ENCODE measurements at places on chromosomes 6 and 20. TPM values are rescaled to one million over a fixed set of nuclear protein-coding genes. Genes with fewer than 3 reads are reported as not detected.

- H3K4me1 ChIP-seq, result no peaks in the 10 kb centered on the region
- H3K4me3 ChIP-seq, result no peak overlapping the region
- DNase-seq, result no peak
- H3K27me3 ChIP-seq, result no peaks in the 10 kb centered on the region
- no peaks in the 10 kb centered on the region for H3K36me3 ChIP-seq
- no peak overlapping the region for H3K27ac ChIP-seq
Measured at GRCh38 chr6:115976321-115976870, 84.3 kb downstream of the FRK start.

DNA sequence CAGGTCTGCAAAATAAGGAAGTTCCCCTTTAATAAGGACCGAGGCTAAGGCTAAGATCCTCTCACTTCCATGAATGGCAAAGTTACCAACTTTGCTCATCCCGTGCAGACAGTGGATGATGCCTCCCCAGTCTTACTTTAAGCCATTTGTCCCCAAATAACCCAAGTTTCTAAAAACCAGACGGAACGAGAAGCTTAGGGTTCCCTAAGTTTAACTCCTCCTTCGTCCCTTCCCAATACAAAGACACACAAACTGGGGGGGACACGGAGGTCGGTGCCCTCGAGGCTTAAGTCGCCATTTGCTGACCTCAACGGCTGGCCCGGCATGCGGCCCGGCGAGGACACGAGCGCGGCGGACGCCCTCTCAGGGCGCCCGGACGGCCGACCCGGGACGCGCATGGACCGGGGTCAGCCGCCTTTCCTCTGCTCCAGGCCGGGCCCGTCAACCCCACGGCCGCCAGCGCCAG is 527 bp downstream of the FBXO30 start:
- H3K4me3 ChIP-seq, result peak overlapping the region; percentile 89
- H3K27ac ChIP-seq, result peak overlapping the region; percentile 94
- no peaks in the 10 kb centered on the region for H3K4me1 ChIP-seq
- no peaks in the 10 kb centered on the region for H3K36me3 ChIP-seq

DNA sequence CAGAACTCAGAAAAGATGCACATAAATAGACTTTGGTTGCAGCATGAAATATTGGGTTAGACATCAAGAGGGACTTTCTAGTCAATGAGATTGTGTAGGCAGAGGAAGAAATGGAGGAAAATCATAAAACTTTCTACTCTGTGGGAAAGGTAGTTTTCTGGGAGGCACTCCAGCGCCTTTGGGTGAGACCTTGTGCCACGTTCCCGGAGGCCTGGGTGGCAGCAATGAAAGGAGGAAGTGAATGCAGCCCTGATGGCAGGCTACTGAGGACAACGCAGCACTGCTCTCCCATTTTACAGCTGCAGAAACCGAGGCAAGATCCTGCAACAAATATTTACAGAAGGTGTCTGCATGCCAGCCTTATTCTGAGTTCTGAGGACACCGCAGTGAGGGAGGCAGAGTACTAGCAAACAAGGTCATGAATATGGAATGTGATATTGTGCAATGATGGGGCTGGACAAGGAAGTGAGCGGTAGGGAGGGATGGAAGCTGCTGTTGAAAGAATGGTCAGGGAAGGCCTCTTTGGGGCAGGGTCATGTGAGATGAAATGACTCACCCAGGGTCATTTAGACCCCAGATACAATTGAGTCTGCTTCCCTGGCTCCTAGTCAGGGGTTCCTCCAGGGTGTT is 159.1 kb downstream of the TFAP2C start:
- no peaks in the 10 kb centered on the region for H3K4me1 ChIP-seq
- no peak overlapping the region for H3K4me3 ChIP-seq
- no peak overlapping the region for H3K27ac ChIP-seq
- DNase-seq, result no peak

GRCh38 chr20:5843054-5843592 is 92.9 kb downstream of the SHLD1 start:
- no peaks in the 10 kb centered on the region for H3K27me3 ChIP-seq
- H3K4me1 ChIP-seq, result no peaks in the 10 kb centered on the region
- no peaks in the 10 kb centered on the region for H3K36me3 ChIP-seq
- no peak overlapping the region for H3K27ac ChIP-seq

GRCh38 chr6:42086046-42087035 is 36.0 kb downstream of the TAF8 start:
- H3K27me3 ChIP-seq, result no peaks in the 10 kb centered on the region
- H3K4me3 ChIP-seq, result no peak overlapping the region
- peaks cover 3% of the 10 kb centered on the region for H3K36me3 ChIP-seq
- no peak for DNase-seq
- no peak overlapping the region for H3K27ac ChIP-seq

DNA sequence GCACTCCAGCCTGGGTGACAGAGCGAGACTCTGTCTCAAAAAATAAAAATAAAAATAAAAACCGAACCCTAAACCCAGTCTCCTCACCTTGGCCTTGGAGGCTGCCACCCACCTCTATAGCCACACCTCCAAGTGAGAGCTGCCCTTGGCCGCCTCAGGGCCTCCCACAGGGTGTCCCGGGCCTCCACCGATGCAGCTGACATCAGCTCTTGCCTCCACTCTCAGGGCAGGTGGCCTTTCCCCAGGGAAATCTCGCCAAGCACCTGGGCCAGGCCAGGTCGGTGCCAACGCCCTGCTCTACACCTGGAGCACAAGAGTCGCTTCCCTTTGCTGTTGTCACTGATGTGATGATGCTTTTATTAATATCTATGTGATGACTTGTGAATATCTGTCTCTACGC is 8.9 kb upstream of the MYL9 start:
- H3K27me3 ChIP-seq, result no peaks in the 10 kb centered on the region
- H3K36me3 ChIP-seq, result peaks cover 14% of the 10 kb centered on the region
- no peaks in the 10 kb centered on the region for H3K4me1 ChIP-seq
- no peak overlapping the region for H3K4me3 ChIP-seq

DNA sequence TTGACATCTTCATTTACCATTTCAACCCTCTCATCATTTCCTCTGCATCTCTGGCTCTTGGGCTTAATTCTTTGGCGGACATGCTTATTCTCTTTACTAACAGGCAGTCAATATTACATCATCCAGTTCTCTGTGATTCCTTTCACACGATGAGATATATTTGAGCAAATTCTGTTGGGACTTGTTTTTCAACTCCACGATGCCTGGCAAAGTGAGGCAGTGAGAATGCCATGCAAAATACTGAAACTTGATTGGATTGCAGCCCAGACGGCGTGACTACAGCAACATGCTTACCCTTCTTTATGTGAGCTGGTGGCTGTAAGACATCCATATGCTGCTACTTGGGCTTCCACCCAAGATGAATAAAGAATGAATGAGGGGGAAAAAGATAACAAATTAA is 101.7 kb upstream of the SPACA1 start:
- no peaks in the 10 kb centered on the region for H3K27me3 ChIP-seq
- no peak overlapping the region for H3K4me3 ChIP-seq
- H3K27ac ChIP-seq, result no peak overlapping the region
- DNase-seq, result no peak

GRCh38 chr20:45848421-45848820 is 8.8 kb downstream of the ACOT8 start:
- no peaks in the 10 kb centered on the region for H3K27me3 ChIP-seq
- DNase-seq, result no peak
- H3K4me3 ChIP-seq, result no peak overlapping the region
- H3K27ac ChIP-seq, result no peak overlapping the region
- H3K36me3 ChIP-seq, result peaks cover 46% of the 10 kb centered on the region
- 0 out of 2 replicates have a peak, but pooled peaks cover 3% of the 10 kb centered on the region for H3K4me1 ChIP-seq

- no peak for DNase-seq
- H3K36me3 ChIP-seq, result peaks cover 39% of the 10 kb centered on the region
- H3K4me1 ChIP-seq, result no peaks in the 10 kb centered on the region
- H3K4me3 ChIP-seq, result peak overlapping the region; percentile 97
- no peaks in the 10 kb centered on the region for H3K27me3 ChIP-seq
Measured at GRCh38 chr20:32205843-32206759, 1.4 kb downstream of the PLAGL2 start.

GRCh38 chr6:120056085-120056484 is 706.5 kb upstream of the MAN1A1 start:
- no peaks in the 10 kb centered on the region for H3K4me1 ChIP-seq
- H3K36me3 ChIP-seq, result no peaks in the 10 kb centered on the region
- H3K4me3 ChIP-seq, result no peak overlapping the region
- no peak overlapping the region for H3K27ac ChIP-seq
- H3K27me3 ChIP-seq, result no peaks in the 10 kb centered on the region

DNA sequence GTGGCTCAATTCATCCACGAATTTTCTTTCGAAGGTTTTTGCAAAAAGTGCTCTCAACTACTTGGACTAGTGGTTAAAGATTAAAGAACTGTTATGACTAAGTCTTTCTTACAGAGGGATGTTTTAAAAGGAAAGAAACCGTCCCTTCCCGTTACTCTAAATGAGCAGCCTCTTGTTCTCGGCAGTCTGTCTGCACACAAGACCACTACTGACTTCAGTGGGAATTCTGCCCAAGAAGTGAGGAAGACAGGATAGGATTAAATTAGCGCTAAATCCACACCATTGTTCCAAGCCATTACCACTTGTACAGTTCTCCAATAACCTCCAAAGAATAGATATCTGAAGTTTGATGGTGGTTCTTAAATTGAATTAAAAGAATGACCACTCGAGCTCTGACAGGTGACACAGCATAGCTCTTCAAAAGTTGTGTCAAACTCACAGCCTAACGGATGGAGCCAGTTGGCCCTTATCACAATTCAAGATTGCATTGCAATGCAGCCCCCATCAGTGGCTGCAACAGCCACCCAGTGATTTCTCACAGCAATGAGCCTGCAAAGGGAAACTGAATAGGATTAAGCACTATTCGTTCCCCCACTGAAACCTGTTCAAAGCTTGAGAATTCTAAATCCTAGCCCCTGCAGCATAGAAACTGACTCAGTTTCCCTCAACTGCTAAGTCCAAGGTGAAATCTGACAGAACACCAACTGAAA is 1.8 kb downstream of the EPB41L2 start:
- DNase-seq, result no peak
- no peak overlapping the region for H3K27ac ChIP-seq
- 0 out of 2 replicates have a peak, but pooled peaks cover 4% of the 10 kb centered on the region for H3K4me1 ChIP-seq
- no peaks in the 10 kb centered on the region for H3K36me3 ChIP-seq
- H3K27me3 ChIP-seq, result no peaks in the 10 kb centered on the region

DNA sequence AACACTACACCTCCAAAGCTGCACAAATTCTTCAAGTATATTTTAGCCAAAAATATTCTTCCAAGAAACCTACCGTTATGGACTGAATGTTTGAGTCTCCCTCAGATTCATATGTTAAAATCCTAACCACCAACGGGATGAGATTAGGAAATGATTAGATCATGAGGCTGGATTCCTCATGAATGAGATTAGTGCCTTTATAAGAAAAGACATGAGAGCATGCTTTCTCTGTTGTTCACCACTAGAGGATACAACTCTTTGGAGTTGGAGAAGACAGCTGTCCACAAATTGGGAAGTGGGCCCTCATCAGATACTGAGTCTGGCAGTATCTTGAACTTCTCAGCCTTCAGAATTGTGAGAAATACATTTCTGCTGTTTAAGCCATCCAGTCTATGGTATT is 7.1 kb upstream of the SLC17A4 start:
- H3K27me3 ChIP-seq, result no peaks in the 10 kb centered on the region
- no peaks in the 10 kb centered on the region for H3K36me3 ChIP-seq
- no peak overlapping the region for H3K4me3 ChIP-seq

DNA sequence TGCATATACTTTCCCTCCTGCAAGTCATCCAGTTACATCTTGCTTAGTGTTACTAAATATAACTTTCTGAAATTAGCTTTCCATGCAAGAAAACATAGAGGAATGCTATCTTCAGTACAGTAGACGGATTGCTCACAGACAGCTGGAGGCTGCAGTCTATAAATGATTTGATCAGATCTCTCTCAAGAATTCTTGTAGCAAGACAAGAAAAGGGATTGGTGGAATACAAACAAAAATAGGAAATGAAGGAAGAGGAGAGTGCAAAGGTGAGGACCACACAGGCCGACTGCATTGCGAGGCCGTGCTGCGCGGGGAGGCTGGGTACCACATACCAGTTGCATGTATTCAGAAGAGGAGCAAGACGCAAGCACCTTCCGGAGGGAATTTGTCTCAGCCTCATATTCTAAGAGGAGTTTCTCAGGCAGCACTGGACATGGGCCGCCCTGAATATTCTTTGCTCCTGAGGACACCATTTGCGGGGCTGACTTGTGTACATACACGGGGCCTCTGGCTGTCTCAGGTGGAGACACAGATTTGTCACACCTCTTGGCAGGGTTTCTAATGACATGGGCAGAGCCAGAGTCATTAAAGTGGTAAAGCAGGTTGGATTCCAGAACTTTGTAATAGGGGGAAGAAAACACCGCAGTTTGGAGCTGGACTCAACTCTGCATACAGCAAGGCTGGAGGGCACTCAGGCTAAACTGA is 22.7 kb upstream of the KIF25 start:
- H3K4me1 ChIP-seq, result peaks cover 3% of the 10 kb centered on the region
- H3K27ac ChIP-seq, result no peak overlapping the region
- no peak overlapping the region for H3K4me3 ChIP-seq
- DNase-seq, result no peak
- H3K36me3 ChIP-seq, result peaks cover 14% of the 10 kb centered on the region

The EYS gene
- 0.11 TPM for total RNA-seq

The CST2 gene
- total RNA-seq, result not detected

All from H9 (cell line).